ENCODE measurements at places on chromosomes 12 and 14.

GRCh38 chr12:51997136-51997535, 9.6 kb upstream of the TAMALIN start:
- DNase-seq: no peak

- no peak for DNase-seq
These were observed at the start of gene PTGDR for GRCh38 chr14:52267501-52268278. PTGDR (plus strand) TSS chr14:52267698; CDS start chr14:52267815, 117 bp downstream.

- no peak for DNase-seq
These were observed 13.5 kb upstream of the RAB35 start for GRCh38 chr12:120130011-120130410.

DNA sequence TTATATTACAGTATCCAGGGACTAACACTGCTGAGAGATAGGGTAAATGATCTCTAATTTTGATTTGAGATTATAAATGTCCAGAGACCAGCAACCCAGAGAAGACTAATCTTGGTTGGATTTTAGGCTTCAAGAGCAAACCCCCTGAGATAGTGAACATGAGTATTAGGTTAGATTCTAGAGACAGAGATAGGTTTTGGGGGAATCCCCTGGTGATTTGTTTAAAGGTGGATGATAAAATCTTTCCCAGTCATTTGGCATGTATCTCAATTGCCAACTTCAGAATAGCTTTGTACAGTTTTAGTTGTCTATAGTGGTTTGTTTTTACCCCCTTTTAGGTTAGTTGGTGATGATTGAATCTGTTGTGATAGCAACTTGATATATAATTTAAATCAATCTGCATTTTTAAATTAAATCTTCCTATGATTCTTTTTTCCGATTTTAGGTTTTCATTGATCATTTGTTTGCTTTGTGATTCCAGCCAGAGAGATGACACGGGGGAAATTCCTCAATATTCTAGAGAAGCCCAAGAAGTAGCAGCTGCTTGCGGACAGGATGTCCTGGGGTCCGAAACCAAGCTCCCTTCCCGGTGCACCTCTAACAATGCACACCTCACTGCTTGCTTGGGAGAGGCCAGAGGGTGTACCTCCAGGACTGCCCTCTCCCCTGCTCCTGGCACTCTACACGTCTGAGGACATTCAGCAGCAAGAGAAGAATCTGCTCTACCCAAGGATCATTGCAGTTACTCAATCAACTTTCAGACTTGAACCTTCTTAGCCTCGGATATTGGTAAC, 40.6 kb upstream of the VSX2 start:
- DNase-seq: no peak

DNA sequence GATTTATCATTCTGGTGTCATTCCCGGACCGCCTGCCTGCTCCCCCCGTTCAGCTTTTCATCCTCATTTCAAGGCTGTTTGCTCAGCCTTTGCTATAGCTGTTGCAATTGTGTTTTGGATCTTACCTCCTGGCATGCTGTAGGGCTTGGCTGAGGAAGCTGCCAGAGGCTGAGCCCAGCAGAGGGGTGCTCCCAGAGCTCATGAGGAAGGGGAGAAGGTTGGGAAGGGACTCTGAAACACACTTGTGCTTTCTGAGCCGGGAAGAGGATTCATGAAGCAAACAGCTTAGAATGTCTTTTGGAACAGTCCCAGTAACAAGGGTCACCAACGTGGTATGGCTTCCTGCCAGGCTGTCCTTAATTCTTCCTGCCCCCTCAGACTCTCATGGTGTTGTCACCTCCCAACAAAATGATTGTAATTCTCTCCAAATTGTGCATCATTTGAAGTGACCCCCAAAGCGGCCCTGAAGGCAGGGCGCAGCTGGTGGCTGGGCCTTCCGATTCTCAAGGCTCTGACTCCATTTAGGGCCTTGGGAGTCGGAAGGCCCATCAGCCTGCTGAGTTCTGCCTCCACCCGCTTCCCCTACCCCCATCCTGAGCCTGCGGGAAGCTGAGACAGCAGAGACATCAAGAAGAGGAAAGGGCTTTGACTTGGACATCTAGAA, 111.9 kb upstream of the ARHGAP5 start:
- no peak for DNase-seq

GRCh38 chr14:64950889-64951288, 8.3 kb upstream of the GPX2 start:
- no peak for DNase-seq

GRCh38 chr12:3207175-3207574, 130.0 kb downstream of the TSPAN9 start:
- DNase-seq: no peak

GRCh38 chr14:24241829-24242443, 487 bp downstream of the TINF2 start:
- no peak for DNase-seq

- DNase-seq: no peak
These were observed 97.2 kb upstream of the SLC24A4 start for GRCh38 chr14:92225731-92226130.

DNA sequence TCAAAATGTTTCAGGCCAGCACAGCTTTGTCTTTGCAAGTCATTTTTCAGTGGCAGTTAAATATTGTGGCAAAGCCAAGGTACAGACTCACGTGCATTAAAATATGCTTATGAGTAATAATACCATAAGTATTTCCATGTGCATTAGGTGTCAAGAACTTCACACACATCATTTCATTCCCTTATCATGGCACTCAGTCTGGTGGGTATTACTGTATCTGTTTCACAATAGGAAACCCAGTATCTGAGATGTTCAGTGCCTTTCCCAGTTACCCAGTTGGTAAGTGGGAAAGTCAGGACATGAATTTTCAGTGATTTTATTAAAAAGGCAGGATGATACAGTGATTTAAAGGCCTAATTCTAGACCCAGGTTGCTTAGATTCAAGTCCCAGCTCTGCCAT, 52.9 kb downstream of the IFNG start:
- no peak for DNase-seq

DNA sequence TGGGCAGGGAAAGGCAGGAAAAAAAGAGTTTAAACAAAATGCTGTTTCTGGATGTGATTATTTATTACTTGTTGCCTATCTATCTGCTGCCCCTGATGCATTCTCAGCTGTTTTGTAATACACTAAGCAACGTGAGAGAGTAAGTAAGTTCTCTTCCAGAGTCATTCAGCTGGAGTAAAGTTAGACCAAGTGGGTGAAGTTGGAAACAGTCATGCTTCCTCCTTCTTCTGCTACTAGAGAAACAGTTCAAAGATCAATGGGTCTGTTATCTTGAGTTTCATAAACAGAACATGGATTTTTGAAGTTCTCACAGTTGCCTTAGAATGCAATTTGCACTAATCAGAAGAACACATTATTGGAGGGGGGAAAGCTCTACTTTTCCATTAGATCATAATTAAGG, 279.3 kb downstream of the EGLN3 start:
- no peak for DNase-seq

- DNase-seq: peak; percentile 51
These were observed 785.1 kb downstream of the DIO2 start for GRCh38 chr14:79426103-79426755.

GRCh38 chr14:68198713-68199495, 379.3 kb downstream of the RAD51B start:
- DNase-seq: no peak

DNA sequence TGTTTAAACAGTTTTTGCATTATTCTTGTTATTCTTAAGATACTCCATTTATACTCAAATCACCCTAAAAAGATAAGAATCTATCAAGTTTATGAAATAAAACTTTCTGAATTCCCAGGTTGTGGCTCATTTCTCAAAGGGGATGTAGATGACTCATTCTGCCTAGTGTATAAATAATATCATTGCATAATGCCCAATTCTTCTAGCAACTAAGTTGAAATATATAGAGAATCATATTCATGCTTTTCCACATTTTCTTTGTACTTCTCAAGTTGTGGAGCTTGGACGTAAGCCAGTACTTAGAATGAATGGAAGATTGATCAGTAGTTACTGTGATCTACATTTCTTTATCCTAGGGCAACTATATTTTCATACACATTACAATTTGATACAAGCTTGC, 201.1 kb downstream of the PPFIA2 start:
- DNase-seq: no peak

GRCh38 chr12:42846782-42847181, 257.2 kb upstream of the PRICKLE1 start:
- no peak for DNase-seq

GRCh38 chr12:55698241-55698955, 9.3 kb downstream of the ITGA7 start:
- DNase-seq: no peak

- DNase-seq: no peak
These were observed 21.2 kb downstream of the C14orf132 start for GRCh38 chr14:96060186-96060933.

GRCh38 chr14:102497998-102498677, 11.4 kb downstream of the ANKRD9 start:
- no peak for DNase-seq

GRCh38 chr12:89821896-89822295, 113.3 kb upstream of the ATP2B1 start:
- DNase-seq: no peak

DNA sequence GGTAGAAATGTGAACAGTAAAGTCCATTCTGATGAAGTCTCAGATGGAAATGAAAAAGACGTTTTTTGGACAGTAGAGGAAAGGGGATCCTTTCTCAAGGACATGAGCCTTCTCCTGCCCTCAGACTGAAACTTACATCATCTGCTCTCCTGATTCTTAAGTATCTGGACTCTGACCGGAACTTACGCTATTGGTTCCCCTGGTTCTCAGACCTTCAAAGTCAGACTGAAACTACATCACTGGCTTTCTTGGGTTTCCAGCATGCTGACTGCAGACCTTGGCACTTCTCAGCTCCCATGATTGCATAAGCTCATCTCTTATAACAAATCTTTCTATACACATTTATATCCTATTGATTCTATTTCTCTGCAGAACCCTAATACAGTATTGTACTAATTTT, 291.0 kb downstream of the SNAPC1 start:
- DNase-seq: no peak

DNA sequence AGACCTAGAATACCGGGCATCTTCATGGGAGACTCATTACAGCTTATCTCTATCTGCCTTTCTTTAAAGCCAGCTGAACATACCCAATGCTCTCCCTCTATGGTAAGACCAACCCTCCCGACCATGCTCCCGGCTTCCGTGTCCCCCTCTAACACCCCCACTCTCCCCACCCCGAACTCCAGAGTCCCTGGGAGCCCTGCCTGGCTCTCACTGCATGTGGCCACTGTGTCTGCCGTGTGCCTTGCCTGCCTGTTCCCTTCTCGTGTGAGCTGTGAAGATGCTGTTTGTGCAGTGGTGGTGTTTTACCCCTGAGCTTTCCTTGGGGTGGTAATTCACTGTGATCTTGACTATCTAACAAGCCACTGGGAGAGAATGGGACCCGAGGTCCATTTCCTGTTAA, 146.4 kb upstream of the FKBP4 start:
- no peak for DNase-seq

DNA sequence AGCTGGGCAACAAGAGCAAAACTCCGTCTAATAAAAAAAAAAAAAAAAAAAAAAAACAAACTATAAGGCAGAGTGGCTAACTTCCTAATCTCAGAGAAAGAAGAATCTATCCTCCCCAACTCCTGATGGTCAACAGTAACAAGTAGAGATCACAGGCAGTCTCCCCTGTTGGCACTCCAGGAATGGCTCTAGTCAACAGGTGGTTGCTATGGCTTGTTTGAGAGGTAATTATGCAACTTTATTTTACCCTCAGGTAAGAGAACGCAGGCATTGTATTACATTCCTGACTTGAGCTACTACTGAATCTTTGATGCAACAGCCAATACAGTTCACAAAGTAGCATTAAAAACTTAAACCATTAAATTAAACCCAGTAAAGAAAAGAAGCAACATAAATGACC, 180.3 kb downstream of the DICER1 start:
- DNase-seq: no peak

DNA sequence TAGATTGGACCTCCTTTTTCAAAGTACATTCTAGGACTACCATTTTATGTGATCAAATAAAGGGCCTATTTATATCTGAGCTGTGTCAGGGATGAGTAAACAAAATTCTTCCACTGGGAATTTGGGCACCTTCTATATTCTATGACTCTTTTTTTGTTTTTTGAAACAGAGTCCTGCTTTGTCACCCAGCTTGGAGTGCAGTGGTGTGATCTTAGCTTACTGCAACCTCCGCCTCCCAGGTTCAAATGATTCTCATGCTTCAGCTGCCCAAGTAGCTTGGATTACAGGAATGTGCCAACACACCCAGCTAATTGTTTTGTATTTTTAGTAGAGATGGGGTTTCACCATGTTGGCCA, 64.8 kb downstream of the DRAM1 start:
- no peak for DNase-seq

GRCh38 chr12:114765960-114766691, 82.2 kb upstream of the TBX3 start:
- DNase-seq: no peak

GRCh38 chr14:84409435-84409834, 1120.5 kb upstream of the FLRT2 start:
- DNase-seq: no peak

DNA sequence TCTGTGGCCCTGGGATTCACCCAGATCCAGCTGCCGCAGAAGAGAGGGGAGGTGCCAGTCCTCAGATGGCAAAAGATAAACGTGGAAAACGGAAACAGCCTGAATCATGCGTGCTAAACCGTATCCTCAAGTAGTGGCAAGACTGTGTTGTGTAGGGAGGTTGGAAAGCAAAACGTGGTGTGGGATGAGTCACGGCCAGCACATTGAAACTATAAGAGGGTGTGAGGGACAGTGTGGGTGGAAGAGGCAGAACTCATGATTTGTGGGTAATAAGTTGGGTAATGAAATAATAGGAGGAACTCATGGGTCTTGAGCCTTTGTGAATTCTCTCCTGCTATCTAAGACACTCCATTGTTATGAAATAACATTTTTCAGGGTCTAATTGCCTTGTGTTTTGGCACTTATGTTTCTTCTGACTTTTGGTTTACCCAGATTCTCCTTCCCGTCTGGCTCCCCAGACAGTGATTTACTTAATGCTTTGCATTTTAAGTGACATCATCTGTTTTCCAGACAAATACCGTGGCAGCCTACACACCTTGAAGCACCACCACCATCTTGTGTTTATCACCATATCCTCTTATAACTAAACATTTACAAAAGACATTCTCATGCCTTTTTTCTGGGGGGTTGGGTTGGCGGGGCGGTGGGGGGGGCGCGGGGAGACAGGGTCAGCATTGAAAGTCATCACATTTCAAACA, 62.3 kb upstream of the PTCSC3 start:
- no peak for DNase-seq

- DNase-seq: no peak
These were observed 12.7 kb upstream of the LRIG3 start for GRCh38 chr12:58932806-58933681.

GRCh38 chr14:26974965-26975364, 377.1 kb upstream of the NOVA1 start:
- DNase-seq: no peak
